ENCODE measurements at places on chromosomes 7 and 10.

- no peak for DNase-seq
These were observed 253.1 kb upstream of the IMMP2L start for GRCh38 chr7:111815354-111815753.

- no peak for DNase-seq
These were observed 629.0 kb downstream of the CCSER2 start for GRCh38 chr10:84957427-84957826.

- DNase-seq = no peak
These were observed 37.0 kb downstream of the WNT2 start for GRCh38 chr7:117285826-117286225.

- DNase-seq = no peak
These were observed 8.4 kb upstream of the HBP1 start for GRCh38 chr7:107160389-107160788.

GRCh38 chr7:26658389-26659084, 205.9 kb downstream of the SKAP2 start:
- no peak for DNase-seq

DNA sequence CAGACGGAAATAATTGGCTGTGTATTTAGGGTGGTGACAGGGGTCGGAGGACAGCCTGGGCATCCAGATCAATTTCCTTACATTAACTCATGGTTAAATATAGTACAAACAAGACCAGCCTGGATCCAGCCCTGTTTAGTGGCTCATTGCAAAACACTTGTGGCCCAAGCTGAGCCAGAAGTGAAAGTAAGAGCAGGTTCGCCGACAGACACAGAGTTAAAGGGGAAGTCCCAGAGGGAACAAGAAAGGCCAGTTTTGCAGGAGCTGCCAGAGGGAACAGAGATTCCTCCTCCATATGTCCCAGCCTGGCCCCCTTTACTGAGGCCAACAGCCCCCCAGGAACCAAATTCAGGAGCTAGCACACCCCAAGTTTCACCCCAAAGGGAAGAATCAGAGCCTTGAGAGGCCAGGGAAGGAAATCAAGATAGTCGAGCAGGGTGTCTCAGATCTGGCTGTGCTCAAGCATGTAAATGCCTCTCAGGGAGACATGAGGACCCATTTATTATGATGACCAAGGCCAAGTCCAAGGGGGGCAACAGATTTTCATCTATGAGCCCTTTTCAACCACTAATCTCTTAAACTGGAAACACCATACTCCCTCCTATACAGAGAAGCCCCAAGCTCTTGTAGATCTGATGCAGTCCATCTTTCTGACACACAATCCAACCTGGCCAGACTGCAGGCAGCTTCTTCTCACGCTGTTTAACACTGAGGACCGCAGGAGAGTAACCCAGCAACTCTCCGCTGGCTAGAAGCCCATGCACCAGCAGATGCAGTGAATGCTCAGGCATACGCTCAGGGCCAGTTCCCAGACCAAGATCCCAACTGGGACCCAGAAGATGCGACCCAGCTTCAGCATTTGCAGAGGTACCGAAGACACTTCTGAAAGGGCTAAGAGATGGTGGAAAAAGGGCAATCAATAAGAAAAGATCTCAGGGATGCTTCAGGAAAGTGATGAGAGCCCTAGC, 15.9 kb upstream of the ADCK2 start:
- DNase-seq = no peak
